Stimulated activated CD4-positive, alpha-beta T cell treated with anti-CD3 and anti-CD28 coated beads, Interleukin-2, amount 100 ng/mL, for 48 hours (primary cell): ENCODE measurements at places on chromosomes 13 and 19.

DNA sequence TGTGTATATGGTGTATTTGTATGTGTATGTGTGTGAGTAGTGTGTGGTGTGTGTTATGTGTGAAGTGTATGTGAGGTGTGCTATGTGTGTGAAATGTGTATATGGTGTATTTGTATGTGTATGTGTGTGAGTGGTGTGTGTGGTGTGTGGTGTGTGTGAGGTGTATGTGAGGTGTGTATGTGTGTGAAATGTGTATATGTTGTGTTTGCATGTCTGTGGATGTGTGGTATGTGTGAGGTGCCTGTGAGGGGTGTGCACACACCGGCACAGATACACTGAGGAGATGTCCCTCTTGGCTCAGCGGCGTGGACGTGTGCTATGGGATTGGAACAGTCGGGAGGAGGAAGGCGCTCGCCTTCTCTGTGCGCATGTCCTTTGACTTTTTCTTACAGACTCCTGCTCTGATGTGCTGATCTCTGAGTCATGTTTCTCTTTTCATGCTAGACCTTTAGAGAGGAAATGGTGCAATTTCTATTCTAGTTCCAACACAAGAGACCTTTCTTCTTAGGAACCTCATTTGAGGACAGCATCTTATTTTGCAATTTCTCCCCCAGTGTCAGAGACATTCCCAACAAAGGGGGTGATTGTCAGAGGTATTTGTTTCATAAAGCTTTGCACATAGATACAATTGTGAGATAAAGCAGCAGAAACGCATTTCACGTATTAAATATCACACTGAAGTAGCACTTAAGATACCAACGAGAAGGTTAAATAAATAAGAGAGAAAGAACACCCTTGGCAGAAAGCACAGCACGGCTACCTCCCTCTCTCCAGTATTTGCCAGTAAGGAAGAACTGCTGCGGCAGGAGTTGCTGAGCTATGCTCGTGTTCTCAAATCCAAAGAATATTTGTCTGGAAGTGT lies 11.3 kb upstream of the TNFRSF19 start:
- DNase-seq = no peak

- no peak for DNase-seq
Measured at GRCh38 chr13:51397262-51397941, 55.4 kb downstream of the INTS6 start.

DNA sequence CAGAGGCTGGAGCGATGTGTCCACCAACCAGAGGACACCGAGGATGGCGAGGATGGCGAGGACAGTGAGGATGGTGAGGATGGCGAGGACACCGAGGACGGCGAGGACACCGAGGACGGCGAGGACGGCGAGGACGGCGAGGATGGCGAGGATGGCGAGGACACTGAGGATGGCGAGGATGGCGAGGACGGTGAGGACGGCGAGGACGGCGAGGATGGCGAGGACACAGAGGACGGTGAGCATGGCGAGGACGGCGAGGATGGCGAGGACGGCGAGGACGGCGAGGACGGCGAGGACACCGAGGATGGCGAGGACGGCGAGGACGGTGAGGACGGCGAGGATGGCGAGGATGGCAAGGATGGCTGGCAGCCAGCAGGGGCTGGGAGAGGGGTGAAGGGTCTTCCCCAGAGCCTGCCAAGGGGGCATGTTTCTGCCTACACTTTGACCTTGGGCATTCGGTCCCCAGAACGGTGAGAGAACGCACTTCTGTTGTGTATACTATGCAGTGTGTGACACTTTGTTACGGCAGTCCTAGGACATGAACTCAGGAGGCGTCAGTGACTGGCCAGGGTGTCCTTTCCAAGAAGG lies 44.4 kb upstream of the ATP11A start:
- DNase-seq = no peak

DNA sequence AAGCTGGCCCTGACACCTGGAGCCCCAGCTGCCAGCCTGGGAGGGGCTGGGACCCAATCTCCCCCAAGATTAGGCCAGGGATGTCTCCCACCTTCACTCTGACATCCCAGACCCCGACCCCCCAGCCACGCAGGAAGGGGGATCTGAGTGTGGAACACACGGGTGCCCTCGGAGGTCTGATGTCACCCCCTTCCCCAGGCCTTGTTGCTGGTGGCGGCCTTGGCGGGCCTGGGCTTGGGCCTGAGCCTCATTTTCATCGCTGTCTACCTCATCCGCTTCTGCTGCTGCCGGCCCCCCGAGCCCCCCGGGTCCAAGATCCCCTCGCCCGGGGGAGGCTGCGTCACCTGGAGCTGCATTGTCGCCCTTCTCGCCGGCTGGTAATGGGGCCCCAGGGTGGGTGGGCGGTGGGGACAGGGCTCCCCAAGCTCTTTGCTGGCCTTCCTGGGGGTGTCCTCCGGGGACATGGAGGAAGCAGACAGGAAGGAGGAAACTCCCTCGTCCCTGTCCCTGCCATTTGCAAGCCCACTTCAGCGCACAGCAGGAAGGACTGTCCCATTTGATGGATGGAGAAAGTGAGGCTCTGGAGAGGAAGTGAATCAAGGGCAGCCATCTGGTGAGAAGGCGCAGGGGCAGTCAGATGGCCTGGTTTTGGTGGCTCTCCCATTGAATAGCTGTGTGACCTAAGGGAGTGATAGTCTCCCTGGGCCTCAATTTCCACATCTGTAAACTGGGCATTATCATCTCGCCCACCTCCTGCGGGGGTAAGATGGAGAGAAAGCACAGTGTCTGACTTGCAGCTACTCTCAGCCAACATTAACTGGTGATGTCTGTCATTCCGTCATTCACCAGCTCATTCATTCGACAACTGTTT lies 3.9 kb downstream of the TTYH1 start:
- DNase-seq = no peak

- no peak for DNase-seq
Measured at GRCh38 chr19:48928164-48929025, 5.1 kb upstream of the DHDH start.

GRCh38 chr19:54189735-54190502 lies 539 bp upstream of the MBOAT7 start:
- peak; percentile 99 for DNase-seq

- no peak for DNase-seq
Measured at GRCh38 chr13:50526661-50527071, 316.8 kb downstream of the DLEU7 start.

DNA sequence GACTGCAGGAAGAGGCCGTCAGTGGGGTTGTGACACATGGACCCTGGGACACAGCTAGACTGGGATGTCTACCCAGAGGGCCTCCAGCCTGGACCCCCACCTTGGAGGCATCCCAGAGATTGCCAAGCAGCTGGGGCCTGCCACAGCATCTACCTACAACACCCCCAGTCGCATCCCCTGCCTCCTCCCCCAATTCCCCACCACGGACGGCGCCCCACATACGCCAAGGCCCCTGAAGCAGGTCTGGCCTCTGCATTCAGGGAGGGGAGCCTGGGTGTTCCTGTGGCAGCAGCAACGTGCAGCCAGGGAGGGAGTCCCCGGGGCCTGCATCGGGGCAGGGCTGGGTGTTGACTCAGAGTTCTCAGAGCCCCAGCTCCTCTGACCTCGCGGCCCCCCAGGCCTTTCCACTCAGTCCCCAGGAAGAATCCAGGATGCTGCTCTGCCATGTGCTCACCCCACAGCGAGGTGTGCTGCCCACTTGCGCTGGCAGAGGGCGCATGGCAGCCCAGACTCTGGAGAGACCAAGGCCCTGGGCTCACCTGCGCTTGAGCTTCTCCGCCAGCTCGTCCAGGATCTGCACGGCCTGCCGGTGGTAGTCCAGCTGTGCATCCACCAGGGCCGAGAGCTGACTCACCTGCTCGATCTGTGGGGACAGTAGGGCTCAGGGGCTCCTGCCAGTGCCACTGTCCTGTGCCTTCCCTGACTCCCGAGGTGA lies 19.6 kb downstream of the MPND start:
- no peak for DNase-seq
